ENCODE measurements at places on chromosomes 2 and 18.

DNA sequence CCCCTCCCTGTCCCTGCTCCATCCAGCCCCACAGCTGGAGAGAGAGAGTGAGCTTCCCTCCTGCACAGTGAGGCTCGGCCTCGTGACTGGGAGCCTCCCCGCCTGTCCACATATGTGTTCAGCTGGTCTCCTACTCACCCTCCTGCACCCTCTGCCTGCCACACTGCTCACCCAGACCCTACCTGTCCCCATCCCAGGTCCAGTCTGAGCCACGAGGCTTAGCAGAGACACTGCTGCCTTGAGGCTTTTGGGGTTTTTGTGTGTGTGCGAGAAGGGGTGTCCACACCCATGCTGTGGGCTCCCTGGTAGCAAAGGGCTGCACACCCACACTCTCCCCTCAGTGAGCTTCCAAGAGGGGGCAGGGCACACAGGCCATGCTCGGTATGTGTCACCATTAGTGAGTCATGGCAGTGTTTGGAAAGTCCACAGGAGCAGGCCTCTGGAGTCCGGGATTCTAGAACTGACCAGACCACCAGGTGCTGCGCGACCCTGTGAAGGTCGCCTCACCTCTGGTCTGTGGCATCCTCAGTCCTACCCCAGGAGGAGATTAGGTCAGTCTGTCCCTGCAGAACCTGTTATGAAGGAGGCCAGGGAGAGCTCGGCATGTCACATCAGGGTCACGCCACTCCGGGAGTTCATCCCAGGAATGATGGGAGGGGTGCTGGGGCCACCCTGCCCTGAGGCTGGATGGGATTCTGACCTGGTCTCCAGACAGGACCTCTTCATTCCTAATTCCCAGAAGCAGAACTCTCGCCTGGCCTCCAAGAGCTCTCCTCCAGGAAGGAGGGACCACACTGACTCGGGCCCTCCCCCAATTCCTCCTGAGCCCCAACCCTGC is 39.9 kb upstream of the SMAD7 start:
- no peak for DNase-seq

GRCh38 chr2:200021449-200022114 is 66.2 kb downstream of the MAIP1 start:
- no peak for DNase-seq

DNA sequence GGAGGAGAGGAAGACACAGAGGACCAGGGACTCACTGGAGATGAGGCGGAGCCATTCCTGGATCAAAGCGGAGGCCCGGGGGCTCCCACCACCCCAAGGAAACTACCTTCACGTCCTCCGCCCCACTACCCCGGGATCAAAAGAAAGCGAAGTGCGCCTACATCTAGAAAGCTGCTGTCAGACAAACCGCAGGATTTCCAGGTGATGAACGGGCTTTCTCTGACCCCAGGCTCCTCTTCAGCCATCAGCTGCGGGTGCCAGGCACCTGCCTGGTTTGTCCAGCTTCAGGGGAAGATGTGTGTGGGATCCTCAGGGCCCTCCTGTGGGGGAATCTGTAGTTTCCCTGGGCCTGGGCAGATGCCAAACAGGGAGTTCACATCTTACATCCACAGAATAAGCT is 60.4 kb downstream of the DYSF start:
- no peak for DNase-seq

DNA sequence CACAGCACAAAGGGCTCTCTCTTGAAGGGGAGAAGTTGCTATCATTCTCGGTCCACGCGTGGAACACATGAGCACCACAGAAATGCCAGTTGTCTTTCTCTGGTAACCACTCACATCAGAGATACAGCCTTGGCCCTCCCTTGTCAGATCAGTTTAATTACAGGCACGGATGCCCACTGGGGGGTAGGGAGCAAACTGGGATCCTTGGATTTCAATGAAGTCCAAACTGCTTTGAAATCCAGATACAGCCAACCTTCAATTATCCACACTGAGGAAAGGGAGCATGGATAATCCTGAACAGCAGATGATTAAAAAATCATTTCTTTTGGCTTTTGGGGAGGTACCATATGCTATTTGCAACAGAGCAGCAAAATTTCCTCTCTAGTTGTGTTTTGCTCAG is 63.7 kb upstream of the DAPL1 start:
- no peak for DNase-seq

DNA sequence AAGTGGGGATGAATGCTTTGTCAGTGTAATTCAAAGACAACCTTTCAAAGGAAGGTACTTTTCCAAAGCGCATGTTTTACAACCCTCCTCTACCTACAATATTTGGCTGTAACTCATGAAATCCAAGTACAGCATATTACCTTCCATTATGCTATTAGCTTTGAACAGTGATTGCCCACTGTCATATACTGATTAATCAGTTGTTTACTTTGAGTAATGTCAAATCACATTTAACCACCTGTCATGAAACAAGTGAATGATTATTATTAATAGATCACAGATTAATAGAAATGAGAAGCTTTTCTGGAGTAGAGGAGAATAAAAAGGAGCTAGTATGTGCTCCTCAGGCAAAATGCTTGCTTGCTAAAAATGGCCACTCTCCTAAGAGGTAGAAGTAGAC is 150.5 kb upstream of the SMAD7 start:
- no peak for DNase-seq

DNA sequence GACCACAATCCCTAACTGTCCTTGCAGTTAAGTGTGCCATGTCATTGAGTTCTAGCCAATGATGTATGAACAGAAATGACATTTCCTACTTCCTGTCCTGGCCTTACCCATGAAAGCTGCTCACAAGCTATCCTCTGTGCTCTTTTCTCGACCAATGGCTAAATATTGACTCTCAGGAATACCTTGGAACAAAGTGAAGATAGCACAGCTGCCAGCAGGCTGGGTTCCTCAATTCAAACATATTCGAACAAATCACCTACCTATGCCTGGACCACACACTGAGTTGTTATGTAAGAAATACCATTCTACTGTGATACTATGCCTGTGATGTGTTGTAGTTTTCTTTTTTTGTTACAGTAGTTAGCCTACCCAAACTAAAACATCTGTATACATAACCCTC is 65.1 kb downstream of the GAREM1 start:
- no peak for DNase-seq

GRCh38 chr2:54666131-54666633 is 57.3 kb upstream of the EML6 start:
- DNase-seq = no peak

DNA sequence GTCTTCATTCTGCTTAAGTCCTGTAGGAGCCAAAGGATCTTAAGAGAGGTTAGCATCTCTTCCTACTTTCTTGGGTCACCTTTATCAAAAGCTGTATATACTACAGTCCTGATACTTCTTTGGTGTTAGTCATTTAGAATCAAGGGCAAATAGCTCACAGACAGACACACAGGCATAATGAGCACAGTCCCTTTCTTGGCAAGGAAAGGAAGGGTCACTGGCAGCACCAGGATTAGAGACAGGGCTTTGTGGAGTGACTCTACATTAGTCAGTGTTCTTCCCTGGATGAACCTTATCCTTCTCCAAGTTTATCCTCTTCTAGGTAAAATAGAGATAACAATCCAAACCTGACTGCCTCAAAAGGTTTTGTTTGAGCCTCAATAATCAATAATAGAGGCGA is 40.0 kb upstream of the NCKAP5 start:
- DNase-seq = no peak

DNA sequence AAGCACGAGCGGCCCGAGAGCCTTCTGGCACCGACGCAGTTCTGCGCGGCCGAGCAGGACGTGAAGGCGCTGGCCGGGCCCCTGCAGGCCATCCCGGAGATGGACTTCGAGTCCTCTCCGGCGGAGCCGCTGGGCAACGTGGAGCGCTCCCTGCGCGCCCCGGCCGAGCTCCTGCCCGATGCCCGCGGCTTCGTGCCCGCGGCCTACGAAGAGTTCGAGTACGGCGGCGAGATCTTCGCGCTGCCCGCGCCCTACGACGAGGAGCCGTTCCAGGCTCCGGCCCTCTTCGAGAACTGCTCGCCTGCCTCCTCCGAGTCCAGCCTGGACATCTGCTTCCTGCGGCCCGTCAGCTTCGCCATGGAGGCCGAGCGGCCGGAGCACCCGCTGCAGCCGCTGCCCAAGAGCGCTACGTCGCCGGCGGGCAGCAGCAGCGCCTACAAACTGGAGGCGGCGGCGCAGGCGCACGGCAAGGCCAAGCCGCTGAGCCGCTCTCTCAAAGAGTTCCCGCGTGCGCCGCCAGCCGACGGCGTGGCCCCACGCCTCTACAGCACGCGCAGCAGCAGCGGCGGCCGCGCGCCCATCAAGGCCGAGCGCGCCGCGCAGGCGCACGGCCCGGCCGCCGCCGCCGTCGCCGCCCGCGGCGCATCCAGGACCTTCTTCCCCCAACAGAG is 70.4 kb downstream of the ARHGEF33 start:
- peak; percentile 68 for DNase-seq

DNA sequence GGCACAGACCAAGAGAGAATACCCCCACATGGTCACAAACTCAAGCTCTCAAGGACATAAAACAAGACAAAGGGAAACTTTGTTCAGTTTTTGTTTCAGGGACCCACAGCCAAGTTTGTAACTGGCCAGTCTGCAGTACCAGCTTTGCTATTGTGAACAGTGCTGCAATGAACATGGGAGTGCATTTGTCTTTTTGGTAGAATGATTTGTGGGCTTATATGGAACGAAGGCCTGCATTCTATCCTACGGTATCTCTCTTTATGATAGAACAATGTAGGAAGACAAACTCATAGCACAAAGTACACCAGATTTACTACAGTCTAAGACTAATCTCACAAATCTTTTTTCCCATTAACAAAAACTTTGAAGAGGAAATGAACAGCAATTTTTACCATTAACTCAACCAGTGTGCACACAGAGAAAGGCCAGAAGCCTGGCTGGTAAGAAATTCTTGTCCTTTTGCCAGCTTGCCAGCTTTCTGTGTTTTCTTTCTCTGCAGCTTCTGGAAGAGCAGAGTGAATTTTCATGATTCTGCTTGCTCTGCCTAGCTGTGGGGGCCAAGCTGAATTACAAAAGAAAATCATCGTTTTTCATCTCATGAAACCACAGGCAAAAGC is 37.1 kb upstream of the FEZ2 start:
- DNase-seq = no peak

GRCh38 chr18:70455731-70456130 is 166.9 kb downstream of the SOCS6 start:
- no peak for DNase-seq

All from C1 segment of cervical spinal cord (tissue), 14 donors.